Suppressor macrophage treated with lipopolysaccharide for 1 hour (primary cell): ENCODE measurements at places on chromosomes 12 and 14.

DNA sequence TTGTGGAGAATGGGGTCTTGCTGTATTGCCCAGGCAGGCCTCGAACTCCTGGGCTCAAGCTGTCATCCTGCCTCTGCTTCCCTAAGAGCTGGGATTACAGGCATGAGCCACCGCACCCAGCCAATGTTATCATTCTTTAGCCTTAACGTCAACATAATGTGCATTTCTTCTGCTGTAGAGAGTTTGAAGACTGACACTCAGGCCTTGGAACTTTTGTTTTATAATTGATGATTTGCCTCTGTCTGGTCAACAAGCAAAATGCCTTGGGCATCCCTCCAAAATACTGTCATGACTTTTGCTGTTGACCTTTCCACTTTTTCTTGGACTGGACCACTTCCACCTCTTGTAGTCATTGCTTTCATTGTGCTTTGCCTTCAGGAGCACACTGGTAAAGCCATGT lies 29.0 kb downstream of the FAM234B start:
- no peak for DNase-seq

- DNase-seq, result no peak
These were observed 147.1 kb downstream of the TMX1 start for GRCh38 chr14:51386983-51387735.

- DNase-seq, result no peak
These were observed 329.7 kb upstream of the ATP2B1 start for GRCh38 chr12:90038289-90038688.

GRCh38 chr12:113244047-113244460 lies 22.8 kb downstream of the TPCN1 start:
- no peak for DNase-seq

GRCh38 chr12:6195665-6196535 lies 4.3 kb upstream of the CD9 start:
- DNase-seq, result peak; percentile 73

DNA sequence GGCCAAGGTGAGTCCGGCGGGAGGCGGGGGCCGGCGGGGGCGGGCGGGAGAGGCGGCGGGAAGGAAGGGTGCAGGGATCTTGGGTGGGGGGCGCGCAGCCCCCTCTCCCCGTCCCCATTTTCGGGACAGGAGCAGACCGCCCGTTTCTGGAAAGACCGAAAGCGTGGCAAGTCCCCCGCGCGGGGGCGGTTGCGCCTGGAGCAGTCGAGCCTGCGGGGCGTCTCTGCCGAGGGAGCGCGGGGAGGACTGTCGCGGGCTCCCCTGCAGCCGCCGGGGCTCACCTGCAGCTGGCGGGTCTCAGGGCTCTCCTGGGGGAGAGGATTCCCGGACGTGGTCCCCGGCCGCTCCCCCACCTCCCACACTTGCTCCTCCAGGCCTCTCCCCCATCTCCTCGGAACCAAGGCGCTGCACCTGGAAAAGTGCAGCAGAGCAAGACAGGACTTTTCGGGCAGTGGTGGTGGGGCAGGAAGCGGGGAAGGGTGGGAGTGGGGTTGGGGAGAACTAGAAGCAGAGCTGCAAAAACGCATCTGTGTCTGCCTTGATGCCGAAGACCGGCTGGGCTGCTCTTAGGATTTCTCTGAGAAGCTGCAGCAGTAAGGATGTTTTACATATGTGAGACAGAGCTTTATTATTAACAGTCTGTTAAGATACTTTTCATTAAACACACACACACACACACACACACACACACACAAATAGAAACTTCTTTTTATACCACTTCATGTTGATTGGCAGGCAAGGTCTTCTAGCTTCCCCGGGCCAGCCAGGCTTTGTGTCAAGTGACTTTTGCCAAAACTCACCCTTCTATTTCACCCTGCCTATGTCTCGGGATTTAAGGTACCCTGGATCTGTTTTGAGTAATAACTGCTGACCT lies 677 bp downstream of the C12orf75 start:
- DNase-seq, result peak; percentile 77

GRCh38 chr14:101350691-101351090 lies 210.6 kb upstream of the DIO3 start:
- DNase-seq, result no peak

- no peak for DNase-seq
These were observed 7.4 kb downstream of the SERPINA12 start for GRCh38 chr14:94501588-94502516.

DNA sequence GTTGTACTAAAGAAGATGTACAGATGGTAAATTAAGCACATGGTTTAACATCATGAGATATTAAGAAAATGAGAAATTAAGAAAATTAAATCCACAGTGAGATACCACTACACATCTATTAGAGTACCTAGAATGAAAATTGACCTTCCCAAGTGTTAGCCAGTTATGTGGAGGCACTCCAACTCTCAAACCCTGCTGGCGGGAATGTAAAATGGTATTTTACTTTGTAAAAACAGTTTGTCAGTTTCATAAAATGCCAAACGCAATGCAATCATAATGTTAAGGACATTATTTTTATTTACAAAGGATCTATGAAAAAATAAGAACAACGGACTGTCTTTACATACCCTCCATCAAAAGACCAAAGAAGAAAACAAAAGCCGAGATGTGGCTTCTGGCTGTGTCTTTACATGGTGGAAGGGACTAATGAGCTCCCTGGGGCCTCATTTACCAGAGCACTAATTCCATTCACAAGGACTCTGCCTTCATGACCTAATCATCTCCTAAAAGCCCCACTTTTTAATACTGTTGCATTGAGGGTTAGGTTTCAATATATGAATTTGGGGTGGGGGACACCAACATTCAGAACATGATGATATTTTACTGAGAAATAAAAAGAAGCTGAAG lies 1178.7 kb downstream of the AACS start:
- DNase-seq, result no peak

DNA sequence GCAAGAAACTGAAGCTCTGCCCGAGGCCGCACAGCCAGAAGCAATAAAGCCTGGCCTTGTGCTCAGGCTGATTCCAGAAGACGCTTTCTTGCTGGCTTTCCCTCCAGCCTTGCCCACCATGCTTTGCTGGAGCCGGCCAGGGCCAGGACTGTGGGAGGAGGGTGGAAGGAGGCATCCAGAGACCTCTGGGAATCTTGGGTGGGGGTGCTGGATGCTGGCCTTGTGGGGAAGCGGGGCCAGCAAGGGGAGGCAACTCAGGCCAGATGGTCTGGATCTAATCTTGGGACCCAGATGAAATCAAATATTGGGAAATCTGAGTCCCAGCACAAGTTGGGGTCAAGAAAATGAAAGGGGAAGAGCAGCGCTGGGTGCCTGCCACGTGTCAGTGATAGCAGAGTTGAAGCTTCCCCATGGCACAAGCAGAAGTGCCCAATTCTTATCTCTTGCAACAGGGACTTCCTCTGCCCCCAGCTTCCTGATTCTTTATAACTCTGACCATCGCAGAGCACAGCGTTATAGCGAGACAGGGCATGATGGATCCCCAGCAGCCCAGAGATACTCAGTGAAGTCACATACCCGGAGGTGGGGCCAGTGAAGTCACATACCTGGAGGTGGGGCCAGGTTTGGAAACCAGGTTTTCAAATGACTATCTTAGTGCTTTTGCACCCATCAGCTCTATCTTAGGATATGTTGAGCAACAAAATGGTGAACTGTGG lies 6.4 kb upstream of the RABGGTA start:
- DNase-seq, result peak; percentile 84

DNA sequence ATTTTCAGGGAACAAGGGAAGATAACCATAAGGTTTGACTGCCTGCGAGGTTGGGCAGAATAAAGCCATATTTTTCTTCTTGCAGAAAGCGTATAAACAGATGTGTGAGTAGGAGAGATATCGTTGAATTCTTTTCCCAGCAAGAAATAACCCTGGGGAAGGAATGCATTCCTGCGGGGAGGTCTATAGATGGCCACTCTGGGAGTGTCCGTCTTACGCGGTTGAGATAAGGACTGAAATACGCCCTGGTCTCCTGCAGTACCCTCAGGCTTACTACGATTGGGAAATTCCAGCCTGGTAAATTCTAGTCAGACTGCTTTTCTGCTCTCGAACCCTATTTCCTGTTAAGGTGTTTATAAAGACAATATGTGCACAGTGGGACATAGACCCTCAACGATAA lies 225.0 kb downstream of the LRIG3 start:
- no peak for DNase-seq

GRCh38 chr14:29493849-29494248 lies 433.8 kb downstream of the PRKD1 start:
- DNase-seq, result no peak

DNA sequence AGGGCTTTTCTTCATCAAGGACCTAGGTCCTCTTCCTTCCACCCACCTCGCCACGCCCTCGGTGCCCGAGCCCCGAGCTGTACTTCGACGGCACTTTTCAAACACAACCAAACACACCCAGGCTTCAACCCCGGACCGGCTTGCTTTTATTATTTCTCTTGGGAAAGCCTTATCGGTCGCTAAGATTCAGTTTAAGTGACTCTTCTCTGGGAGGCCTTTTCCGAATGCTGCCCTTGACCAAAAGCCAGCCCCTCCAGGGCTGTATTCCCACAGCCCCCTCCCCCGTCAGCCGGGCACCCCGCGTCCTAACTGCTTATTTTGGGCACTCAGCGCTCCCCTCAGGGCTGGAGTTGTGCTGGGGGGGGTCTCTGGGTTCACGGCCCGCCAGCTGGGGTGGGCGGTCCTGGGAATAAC lies 644 bp upstream of the PPP4R4 start:
- peak; percentile 20 for DNase-seq

- peak; percentile 12 for DNase-seq
These were observed 691.4 kb upstream of the TBX3 start for GRCh38 chr12:115375186-115375991.

DNA sequence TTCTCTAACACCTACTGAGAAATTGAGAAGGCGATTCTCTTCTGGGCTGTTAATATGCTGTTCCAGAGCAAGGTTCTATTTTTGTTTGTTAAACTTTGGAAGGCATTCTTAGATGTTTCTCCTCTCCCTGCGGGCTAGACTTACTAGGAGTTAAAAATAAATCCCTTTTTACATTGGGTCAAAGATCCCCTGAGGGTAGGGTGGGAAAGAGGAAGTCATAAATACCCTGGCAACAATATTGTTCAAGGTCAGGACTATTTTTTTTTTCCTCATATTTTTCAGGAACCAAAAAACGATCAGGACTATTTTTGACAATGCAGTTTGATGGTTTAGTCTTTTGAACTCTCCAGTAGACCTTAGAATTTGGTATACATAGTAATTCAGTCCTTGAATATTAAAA lies 12.0 kb upstream of the SLC2A14 start:
- DNase-seq, result peak; percentile 43

GRCh38 chr12:122029620-122030423 lies 8.1 kb downstream of the BCL7A start:
- no peak for DNase-seq

DNA sequence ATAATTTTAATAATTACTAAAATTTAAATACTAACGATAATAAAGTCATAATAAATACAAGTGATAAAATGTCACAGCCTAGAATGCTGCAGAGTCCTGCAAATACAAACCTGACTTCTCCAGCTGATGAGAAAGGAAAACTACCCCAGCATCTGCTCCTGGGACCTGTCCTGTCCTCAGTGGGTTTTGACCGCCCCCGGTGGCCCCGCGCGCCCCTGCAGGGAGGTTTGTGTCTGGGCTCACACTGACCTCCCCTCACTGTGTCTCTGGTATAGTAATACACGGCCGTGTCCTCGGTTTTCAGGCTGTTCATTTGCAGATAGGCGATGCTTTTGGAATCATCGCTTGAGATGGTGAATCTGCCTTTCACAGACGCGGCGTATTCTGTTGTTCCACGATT lies 1139.4 kb downstream of the TMEM121 start:
- DNase-seq, result peak; percentile 19

- peak; percentile 66 for DNase-seq
These were observed 1.4 kb downstream of the AKT1 start for GRCh38 chr14:104794099-104794498.

- DNase-seq, result no peak
These were observed 152.2 kb downstream of the BCL11B start for GRCh38 chr14:99119554-99120525.

DNA sequence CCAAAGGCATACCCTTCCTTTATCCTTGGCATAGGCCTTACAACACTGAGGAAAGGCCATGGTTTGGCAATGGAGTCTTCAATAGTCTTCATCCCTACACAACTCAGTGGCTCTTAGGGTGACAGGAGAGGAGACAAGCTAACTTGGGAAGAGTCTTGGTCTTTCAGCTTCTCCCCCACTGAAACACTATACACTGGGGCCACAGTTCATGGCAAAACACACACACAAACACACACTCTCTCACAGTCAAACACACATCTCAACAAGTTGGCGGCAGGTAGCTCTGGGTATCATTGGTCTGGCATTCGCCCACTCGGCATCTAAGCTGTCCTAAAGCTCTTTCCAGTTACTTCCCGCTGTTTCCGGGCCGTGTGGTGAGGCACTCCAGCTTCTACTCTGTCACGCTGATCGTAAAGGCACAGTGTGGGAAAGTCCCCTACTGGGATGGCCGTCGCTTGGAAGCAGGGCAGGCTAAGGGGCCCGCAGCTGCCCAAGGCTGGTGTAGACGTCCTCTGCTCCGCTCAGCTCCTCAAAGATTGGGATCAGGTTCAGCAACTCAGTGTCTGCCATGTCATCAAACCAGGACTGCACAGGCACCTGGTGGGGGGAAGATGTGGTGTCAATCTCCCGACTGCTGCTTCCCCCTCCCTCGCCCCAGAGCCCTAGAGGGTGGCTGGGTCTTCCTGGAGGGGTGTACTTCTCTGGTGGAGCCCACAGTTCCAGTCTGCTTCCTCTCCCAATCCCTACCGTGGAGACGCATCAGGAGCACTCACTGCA lies 4.8 kb upstream of the AVIL start:
- DNase-seq, result no peak

GRCh38 chr12:65248656-65249633 lies 29.5 kb upstream of the MSRB3 start:
- no peak for DNase-seq

- peak; percentile 75 for DNase-seq
These were observed 52.3 kb upstream of the RFLNA start for GRCh38 chr12:124242529-124243065.

DNA sequence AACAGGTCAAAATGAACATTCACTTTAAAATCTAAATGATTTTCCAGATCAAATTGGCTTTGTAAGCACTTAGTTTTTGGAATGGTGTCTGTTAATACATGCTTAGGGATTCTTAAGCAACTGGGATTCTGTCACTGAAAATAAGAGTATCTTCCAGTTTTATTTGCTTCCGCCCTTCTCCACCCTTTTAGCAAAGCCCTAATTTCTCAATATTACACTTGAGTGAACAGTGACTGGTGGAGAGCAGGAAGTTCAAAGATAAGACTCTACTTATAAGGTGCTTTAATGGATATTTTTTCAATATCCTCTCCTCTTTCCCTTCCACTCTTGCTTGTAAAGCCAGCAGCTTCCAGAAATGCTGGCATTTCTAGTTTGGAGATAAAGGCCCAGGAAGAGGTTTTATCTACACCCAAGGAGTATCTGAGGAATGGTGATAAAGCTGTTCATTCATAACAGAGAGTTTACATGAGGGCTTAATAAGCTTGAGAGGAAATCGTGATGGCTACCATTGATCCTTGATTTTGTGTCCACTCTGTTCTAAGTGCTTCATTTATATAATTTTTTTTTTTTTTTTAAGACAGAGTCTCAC lies 265.9 kb upstream of the PRICKLE1 start:
- DNase-seq, result no peak

DNA sequence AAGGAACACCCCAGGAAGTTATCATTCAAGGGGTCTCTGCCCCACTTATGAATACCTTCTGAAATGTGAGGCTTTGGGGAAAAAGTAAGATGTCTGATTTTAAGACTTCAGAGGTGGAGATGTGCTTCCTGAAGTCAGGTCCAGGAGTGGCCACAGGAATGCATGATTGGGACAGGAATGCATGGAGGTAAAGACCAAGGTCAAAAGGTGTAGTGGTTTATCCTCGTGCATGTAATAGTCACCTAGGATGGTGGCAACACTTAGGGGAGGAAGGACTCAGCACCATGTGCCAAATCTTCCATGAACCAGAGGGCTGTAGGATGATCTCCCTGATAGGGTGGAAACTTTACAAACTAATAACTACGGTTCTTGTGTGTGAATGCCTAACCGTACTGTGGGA lies 217.3 kb downstream of the C12orf75 start:
- DNase-seq, result no peak
